Fibroblast of skin of right quadriceps (primary cell): ENCODE measurements at places on chromosomes 13 and 19.

GRCh38 chr19:3351702-3352447, 14.5 kb upstream of the NFIC start:
- DNase-seq = no peak

DNA sequence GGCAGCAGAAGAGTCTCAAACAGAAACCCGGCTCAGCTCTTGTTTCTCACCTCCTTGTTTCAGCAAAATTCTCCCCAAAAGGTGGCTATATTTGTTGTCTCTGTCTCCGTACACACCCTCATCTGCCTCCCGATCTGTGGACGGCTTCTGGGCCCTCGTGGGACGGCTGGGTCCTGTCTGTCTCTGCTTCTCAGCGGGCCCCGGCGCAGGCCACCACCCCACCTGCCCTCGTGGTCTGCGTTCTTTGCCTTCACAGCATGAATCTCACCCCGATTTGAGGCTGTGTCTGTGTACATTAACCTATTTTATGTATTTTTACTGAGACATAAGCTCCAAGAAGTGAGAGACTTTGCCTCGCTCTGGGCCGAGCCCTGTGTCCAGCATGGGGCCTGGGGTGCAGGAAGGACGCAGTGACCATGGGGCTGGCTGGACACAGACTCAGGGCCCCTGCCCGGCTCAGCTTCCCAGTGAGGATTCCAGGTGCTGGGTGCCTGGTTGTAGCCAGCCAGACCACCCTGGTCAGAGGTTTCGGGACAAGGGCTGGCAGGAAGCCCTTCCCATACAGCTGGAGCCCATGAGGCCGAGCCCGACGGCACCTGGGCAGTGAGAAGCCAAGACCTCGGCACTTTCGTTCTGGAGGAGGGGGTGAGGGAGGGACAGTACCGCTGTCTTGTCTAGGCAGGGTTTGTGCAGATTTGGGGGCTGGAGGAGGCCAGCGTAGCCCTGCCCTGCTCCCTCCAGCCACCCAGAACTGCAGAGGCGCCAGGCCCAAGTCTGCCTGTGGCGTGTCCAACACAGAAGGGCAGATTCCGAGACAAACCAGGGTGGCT, 78.5 kb upstream of the MCF2L start:
- no peak for DNase-seq

GRCh38 chr13:71339005-71339404, 528.0 kb downstream of the DACH1 start:
- DNase-seq = no peak

- DNase-seq = peak; percentile 14
These were observed 67.2 kb upstream of the FNDC3A start for GRCh38 chr13:48908381-48909055.

DNA sequence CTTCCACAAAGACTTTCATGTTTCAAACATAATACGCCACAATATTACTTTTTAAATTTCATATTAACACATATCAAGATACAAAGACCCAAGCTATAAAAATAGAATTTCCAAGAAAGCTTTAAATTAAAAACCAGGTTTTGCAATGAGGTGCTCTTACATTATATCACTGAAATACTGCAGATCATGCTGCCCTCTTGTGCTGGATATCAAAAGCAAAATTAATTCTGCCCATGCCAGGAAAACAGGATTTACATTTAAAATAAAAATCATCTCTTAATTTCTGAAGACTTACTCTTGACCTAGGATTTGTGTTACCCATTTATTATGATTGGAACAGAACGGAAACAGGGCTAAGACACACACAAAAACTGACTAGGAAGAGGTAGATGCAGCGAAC, 145.0 kb downstream of the ABCC4 start:
- DNase-seq = no peak

DNA sequence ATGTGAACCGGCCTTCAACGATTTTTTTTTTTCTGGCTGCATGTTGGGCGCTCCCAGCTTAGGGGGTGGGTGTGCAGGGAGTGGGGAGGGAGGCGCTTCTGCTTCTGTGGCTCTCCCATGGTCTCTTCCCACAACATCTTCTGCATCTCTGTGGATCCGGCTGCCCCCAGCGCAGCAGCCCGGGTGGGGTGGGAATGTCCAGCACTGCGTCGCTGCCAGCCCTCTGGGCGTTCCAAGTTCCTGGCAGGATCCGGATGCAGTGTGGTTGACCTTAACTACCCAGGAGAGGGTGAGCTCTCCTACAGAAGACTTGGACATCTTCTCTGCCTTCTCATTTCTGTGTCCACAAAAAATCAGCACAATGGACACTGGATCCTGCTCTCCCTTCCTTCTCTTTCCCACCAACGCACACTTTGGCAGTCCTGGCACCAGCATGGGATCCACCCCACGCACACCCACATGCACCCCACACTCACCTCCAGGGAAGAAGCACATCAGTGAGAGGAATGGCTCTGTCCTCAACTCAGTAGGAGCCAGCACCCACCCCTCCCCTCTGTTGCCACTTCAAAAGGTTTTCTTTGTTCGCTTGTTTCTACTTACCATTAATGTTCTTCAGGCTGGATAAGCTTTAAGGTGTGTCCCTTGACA, 177.3 kb downstream of the COL4A1 start:
- no peak for DNase-seq

- no peak for DNase-seq
These were observed 1984.4 kb downstream of the OLFM4 start for GRCh38 chr13:55013051-55013450.

DNA sequence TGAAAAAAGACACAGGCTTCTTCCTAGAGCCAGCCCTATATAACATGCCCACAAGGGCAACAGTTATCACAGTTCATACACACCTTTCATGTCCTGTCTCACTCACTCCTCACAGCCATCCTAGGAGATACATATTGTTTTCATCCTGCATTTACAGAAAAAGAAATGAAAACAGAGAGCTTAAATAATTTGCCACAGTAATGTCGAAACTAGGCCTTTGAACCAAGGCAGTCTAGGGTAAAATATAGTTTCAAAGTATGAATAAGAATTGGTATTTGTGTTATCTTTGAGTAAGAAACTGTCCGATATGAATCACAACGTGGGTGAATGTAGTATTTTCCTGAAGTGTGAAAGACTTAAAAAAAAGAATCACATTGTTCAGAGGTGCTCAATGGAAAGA, 26.8 kb downstream of the CLDN10 start:
- no peak for DNase-seq

- no peak for DNase-seq
These were observed 22.0 kb downstream of the CEACAM16 start for GRCh38 chr19:44720945-44721344.

DNA sequence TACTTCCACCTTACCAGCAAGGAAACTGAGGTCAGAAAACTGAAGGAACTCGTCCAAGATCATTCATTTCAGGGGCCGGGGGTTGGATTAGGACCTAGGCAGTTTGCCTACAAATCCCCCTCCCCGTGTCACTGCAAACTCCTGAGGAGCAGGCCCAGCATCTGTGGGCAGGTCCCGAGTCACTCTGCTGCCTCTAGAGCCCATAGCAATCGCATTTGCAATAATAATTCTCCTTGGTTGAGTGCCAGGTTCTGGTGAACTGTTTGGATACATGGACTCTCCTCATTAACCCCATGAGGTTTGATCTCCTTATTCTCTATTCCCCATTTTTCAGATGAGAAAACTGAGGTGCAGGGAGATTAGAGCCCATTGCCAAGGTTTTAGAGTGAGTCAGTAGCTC, 903 bp downstream of the PIN1 start:
- DNase-seq = peak; percentile 41

- DNase-seq = no peak
These were observed 642 bp downstream of the ZNF571 start for GRCh38 chr19:37593996-37594303.

GRCh38 chr19:36483653-36484052, 5.7 kb downstream of the ZNF566 start:
- DNase-seq = no peak

- no peak for DNase-seq
These were observed 104.9 kb upstream of the ABCC4 start for GRCh38 chr13:95406176-95406575.

GRCh38 chr19:53853707-53854106, 14.0 kb upstream of the MYADM start:
- no peak for DNase-seq

DNA sequence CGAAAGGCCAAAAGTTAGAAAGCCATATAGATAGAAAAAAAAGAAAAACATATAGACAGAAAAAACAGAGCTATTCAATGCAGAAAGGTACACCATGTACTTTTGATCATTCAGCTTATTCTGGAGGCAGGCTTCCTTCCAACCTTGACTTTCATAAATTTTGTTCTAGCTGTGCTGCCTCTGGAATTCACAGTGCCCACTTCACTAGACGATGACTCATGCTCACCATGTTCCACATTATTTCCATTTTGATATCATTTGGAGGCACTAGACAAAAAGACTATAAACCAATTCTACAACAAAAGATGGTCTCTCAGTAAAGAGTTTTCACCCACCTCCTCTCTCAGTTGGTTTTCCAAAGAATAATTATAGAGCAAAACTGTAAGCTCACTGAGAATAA, 229.0 kb upstream of the IPO5 start:
- no peak for DNase-seq

DNA sequence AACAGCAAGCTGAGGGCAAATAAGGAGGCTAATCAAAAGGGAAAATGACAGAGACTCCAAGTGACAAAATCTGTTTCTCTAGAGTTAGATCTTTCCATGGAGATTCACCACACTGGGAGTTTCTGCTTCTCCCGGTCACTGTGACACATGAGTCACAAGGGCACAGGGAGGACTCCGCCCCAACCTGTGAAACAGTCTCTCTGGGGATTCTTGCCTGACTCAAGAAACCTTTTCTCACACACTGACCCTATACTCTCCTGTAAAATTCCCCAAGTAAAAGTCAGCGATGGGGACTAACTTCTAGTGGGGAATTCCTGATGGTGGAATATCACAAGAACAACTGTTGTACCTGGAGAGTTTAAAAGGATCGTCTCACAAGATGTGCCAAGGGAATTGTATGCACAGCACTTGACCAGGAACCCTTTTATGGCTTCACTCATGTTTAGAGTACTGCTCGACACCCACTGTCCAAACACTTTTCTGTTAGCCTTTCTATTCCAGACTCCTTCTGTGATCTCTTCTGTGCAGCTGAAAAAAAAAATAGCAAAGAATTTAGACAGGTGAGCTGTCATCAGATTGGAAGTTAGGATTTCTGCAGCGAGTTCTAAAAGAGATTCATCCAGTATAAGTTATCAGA, 46.8 kb upstream of the URAD start:
- DNase-seq = no peak

DNA sequence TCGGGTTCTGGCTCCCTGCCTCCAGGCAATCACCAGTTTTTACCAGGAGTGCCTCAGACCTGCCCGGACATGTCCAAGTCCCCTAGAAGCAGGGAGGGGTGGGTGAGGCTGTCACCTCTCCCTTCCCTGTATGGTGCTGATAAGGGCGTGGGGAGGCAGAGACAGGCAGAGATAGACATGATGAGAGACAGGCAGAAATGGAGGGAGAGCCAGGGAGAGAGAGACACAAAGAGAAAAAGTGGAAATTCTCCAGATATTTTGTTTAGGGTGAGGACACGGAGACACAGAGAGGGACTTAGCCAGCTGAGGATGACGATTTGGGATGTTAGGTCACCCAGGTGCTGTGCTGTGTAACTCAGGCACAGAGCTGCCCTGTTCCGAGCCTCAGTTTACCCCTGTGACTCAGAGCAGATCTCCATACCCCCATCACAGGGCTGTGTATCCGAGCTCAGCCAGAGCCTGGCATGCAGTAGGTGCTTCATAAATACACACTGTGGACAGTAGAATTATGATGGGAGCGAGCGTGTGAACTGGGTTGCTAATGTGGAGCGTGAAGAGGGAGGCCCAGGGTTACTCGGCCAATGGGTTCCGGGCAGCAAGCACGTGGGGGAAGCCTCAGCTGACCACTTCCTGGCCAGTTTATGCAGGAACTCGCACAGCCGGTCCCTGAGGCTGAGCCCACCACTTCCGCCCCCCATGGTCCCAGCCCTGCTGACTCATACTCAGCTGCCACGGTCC, 11.9 kb upstream of the GDF15 start:
- DNase-seq = peak; percentile 94

DNA sequence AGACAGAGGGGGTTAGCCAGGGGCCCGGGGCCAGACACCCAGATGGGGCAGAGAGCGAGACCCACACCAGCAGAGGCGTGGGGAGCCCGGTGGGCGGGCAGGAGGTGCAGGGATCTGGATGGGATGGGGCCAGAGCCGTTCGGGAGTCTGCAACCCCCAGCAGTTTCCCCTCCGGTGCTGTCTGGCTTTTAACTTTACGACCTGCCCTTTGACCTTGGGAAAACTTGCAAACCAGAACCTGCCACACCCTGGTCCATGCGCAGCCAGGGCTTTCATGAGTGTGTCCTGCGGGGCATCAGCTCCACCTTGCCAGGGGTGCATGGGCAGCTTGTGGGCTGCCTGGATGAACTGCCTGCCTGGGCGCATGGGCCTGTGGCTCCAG, 9.8 kb downstream of the JOSD2 start:
- no peak for DNase-seq

DNA sequence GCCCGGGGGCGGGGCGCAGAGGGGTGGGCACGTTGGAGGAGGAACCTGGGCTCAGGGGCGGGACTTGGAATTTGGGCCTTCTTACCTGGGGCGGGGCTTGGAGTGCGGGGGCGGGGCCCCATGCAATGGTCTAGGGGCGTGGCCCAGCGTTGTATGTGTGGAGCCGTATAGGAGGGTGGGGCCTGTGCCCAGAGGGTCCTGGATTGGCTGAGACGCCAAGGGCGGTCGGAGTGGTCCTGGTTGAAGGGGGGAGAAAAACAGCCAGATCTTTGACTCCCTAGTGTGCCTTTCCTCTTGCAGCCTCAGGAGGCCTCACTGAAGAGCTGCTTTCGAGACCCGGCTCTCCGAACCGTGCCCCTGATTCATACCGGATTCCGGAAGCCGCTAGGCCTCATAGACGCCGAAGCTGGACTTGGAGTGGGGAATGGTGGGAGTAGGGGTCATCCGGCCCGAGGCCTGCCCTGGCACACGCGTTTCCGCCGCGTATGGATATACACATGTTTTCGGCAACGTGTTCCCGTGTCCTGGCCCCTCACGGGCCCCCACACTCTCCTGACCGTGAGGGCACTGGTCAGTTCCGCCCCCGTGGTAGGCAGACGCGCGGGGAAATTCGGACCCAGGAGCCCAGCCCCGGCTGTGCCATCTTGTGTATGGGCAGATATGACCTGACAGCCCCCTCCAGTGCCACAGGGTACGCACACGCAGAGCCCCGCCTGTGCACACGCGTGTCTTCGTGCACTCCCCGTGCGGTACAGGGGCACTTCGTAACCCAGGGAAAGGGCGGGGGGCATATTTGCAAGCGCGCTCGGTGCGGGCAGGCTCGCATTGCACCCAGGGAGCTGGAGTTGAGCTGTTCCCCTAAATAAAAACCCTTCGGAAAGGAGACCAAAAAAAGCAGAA, 661 bp upstream of the PRR12 start:
- peak; percentile 98 for DNase-seq

GRCh38 chr13:63093907-63094469, 1678.3 kb upstream of the PCDH20 start:
- DNase-seq = peak; percentile 50

GRCh38 chr19:35978832-35979365, 16.1 kb upstream of the SDHAF1 start:
- no peak for DNase-seq
